NCI-H2081 treated with DMSO at 0.1 percent for 48 hours (cell line): ENCODE measurements at places on chromosomes 5 and 9.

- no peak for DNase-seq
Measured at GRCh38 chr9:75378036-75378435, 289.7 kb downstream of the OSTF1 start.

GRCh38 chr9:135787776-135788575, 86.0 kb downstream of the KCNT1 start:
- DNase-seq: no peak

- no peak for DNase-seq
Measured at GRCh38 chr9:134474055-134474370, 147.8 kb downstream of the RXRA start.

- no peak for DNase-seq
Measured at GRCh38 chr5:14347522-14347921, 204.4 kb downstream of the TRIO start.

GRCh38 chr9:90773617-90774016, 28.0 kb upstream of the SYK start:
- DNase-seq: no peak

GRCh38 chr9:82124090-82124489, 135.5 kb downstream of the SPATA31D1 start:
- DNase-seq: no peak

GRCh38 chr5:122985006-122985700, 51.4 kb downstream of the PPIC start:
- no peak for DNase-seq

GRCh38 chr9:19976226-19976625, 187.4 kb upstream of the SLC24A2 start:
- DNase-seq: no peak

DNA sequence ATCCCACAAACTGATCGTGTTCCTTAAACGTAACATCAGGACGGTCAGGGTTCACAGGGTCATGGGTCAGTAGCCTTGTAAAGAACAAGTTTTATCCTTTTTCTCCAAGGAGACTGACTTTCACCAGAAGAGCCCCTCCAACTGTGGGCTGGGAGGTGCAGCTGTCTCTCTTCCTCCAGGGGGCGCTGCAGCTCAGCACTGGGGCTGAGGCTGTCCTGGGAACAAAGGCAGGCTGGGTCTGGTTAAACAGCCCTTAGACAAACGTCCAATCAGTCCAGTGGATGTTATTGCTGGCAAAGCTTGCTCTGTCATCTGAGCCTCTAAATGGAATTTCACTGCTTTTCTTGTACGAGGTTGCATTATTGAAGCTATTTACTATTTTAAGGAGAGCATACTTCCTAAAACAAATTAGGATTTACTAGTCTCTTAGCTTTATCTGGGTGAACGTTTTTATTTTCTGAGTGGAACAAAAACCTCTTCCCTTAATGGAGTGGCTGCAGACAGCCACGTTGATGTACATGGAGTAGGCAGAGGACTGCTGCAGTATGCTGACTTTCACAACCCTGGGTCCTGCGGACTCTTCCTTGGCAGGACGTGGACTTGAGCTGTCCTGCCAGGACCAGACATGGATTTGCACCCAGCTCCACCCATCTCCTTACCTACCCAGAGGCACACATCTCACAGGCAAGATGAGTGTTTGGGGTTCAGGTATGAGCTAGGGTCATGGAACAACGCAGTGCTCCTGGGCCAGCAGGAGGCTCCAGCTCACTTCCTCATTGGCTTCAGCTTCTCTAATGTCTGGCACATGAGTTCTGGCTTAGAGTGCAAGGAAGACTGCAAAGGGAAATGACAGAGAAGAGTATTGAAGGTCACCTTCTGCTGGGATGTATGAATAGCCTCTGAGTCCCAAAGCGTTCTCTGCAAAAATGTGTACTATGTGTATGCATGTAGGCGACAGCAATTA, 7.8 kb downstream of the EXOSC2 start:
- no peak for DNase-seq

GRCh38 chr9:134707031-134707680, 65.6 kb downstream of the COL5A1 start:
- DNase-seq: no peak

- DNase-seq: no peak
Measured at GRCh38 chr5:175696139-175696854, 38.4 kb downstream of the HRH2 start.

DNA sequence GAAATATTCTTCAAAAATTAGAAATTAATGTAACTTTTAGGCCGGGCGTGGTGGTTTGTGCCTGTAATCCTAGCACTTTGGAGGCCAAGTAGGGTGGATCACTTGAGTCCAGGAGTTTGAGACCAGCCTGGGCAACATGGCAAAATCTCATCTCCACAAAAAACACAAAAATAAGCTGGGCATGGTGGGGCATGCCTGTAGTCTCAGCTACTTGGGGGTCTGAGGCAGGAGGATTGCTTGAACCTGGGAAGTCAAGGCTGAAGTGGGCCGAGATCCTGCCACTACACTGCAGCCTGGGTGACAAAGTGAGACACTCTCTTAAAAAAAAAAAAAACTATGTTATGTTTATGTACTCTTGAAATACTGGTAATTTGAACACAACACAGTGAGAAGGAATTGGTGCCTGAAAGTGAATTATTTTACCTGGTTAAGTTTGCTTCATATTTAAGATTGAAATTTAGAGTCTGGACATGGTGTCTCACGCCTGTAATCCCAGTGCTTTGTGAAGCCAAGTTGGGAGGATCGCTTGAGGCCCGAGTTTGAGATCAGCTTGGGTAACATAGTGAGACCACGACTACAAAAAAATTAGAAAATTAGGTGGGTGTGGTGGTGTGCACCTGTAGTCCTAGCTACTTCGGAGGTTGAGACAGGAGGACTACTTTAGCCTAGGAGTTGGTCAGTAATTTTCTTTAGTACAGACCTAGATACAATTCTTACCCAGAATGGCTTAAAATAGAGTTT, 15.0 kb downstream of the ARRDC3 start:
- DNase-seq: no peak
